C1 segment of cervical spinal cord (tissue), 14 donors: ENCODE measurements at places on chromosomes 13 and 19.
A peak's percentile ranks its signal among the peaks of the same experiment; 100 is the strongest.

- no peak for DNase-seq
Observed at GRCh38 chr13:38661010-38661675, 25.7 kb upstream of the FREM2 start.

GRCh38 chr13:42859760-42860159, 78.4 kb downstream of the FAM216B start:
- DNase-seq: no peak

- DNase-seq: no peak
Observed at GRCh38 chr19:16084067-16084685, 7.9 kb downstream of the TPM4 start.

DNA sequence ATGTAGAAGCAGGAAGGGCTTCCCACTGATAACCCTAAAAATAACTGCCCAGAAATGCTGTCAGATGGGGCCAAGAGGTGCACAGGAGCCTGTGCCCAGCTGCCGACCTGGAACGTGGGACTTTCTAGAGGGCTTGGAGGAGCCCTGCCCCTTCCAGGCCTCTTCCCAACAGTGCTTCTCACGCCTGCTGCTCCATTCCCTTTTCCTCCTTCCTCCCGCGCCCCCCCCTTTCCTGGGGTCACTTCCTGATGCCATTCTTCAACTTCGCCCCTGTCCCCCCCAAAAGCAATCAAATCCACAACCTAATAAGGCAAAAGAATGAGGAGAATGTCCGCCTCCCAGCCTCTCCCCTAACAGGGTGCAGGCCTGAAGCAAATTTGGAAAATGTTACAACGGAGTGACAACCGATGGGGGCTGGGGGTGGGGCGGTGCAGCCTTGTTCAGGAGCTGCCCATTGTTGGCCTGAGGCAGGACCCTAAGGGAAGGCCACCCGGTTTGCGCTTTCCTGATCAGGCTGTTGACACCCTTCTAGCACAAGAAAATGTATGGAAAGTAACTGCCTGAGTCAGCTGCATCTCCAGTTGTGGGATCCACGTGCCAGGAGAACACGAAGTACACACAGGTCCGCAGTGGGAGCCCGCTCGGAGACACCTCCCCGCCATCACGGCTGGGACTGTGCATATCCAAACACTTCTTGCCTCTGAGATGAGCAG, 18.7 kb downstream of the ACTN4 start:
- no peak for DNase-seq

GRCh38 chr13:43388282-43389034, 365.1 kb downstream of the DNAJC15 start:
- DNase-seq: no peak

- DNase-seq: no peak
Observed at GRCh38 chr19:28669804-28670203, 543.1 kb downstream of the UQCRFS1 start.

- DNase-seq: no peak
Observed at GRCh38 chr13:71924931-71925330, 57.9 kb upstream of the DACH1 start.

- DNase-seq: no peak
Observed at GRCh38 chr13:73307481-73307880, 248.7 kb downstream of the KLF5 start.

DNA sequence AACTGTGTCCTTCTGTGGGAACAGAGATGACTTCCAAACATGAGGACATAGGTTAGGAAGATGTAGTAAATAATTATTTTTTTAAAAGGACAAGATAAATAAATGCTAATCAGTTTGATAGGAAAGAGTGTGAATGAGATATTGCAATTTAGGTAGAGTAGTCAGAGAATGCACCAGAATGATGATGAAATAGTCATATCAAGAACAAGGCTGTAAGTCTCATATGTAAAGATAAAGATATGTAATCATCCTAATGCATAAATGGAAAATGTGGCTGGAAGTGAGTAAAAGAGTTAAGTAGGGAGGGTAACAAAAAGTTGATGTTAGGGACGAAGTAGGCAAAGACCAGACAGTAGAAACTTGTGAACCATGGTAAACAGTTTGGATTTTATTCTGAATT, 1041.7 kb upstream of the MIR17HG start:
- DNase-seq: no peak

- DNase-seq: no peak
Observed at GRCh38 chr19:31112158-31112557, 237.1 kb downstream of the TSHZ3 start.

- DNase-seq: no peak
Observed at GRCh38 chr13:27496536-27497273, 46.3 kb upstream of the MTIF3 start.

- no peak for DNase-seq
Observed at GRCh38 chr13:93797463-93797862, 570.9 kb downstream of the GPC6 start.

DNA sequence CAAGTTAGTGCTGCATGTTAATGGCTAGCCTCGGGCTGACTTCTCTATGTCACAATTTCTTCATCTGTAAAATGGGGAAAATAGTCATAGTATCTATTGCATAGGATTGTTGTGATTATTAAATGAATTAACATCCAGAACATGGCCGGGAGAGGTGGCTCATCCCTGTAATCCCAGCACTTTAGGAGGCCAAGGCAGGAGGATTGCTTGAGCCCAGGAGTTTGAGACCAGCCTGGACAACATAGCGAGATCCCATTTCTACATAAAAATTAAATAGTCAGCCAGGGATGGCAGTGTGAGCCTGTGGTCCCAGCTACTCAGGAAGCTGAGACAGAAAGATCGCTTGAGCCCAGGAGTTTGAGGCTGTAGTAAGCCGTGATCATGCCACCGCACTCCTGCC, 21.8 kb upstream of the FBL start:
- DNase-seq: no peak

- no peak for DNase-seq
Observed at GRCh38 chr13:51997641-51998330, 13.5 kb downstream of the ATP7B start.

DNA sequence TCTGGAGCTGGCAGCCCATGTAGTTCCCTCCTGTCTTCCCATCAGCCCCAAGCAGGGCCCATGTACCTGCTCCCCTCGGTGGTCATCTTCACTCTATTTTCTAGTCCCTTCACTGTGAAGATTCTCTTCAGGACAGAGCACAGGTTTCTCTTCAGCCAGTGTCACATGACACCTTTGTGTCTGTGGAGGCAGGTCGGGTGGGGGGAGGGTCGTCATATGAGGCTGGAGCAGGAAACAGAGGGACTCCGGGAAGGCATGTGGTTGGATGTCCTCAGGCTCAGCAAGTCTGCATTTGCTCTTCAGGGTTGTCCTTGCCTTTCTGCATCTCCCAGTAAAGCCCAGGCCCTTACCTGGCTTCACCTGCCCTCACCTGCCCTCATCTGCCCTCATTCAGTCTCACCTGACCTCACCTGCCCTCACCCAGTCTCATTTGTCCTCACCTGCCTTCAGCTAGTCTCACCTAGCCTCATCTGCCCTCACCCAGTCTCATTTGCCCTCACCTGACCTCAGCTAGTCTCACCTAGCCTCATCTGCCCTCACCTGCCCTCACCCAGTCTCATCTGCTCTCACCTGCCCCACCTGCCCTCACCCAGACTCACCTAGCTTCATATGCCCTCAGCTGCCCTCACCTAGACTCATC, 120.3 kb downstream of the ZDHHC20 start:
- no peak for DNase-seq

DNA sequence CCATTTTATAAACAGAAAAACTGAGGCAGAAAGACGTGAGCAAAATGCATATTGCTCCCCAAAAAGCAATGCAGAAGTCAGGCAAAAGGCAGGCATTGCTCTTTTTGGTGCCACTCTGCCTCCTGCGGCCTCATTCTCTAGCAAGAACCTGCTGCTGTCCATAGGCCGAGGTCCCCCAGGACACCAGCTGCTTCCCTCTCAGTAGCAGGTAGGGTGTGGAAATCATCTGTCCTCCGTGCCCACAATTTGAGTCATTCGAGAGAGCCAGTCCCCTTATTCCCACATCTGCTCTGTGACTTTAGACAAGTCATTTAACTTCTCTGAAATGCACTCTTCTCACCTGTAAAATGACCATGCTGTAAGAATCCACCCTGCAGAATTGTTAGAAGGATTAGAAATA, 50.0 kb downstream of the TNFRSF19 start:
- no peak for DNase-seq

DNA sequence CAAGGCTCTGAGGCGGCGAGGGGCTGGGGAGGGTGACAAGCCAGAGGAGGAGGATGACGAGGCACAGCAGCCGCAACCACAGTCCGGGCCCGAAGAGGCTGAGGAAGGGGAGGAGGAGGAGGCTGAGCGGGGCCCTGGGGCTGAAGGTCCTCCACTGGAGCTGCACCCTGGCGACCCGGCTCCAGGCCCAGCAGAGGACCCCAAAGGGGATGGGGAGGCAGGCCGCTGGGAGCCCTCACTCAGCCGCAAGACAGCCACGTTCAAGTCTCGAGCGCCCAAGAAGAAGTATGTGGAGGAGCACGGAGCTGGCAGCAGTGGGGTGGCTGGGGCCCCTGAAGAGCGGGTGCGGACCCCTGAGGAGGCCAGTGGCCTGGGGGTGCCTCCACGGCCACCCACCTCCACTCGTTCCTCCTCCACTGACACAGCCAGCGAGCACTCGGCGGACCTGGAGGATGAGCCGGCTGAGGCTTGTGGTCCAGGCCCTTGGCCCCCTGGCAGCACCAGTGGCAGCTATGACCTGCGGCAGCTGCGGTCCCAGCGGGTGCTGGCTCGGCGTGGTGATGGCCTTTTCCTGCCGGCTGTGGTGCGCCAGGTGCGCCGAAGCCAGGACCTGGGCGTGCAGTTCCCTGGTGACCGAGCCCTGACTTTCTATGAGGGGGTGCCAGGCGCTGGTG, 2.9 kb downstream of the CIC start:
- no peak for DNase-seq

GRCh38 chr13:80082396-80083080, 258.4 kb downstream of the SPRY2 start:
- no peak for DNase-seq

- DNase-seq: no peak
Observed at GRCh38 chr19:23345838-23346237, 49.4 kb downstream of the ZNF91 start.

- DNase-seq: no peak
Observed at GRCh38 chr13:107192289-107192688, 624.4 kb upstream of the ARGLU1 start.

DNA sequence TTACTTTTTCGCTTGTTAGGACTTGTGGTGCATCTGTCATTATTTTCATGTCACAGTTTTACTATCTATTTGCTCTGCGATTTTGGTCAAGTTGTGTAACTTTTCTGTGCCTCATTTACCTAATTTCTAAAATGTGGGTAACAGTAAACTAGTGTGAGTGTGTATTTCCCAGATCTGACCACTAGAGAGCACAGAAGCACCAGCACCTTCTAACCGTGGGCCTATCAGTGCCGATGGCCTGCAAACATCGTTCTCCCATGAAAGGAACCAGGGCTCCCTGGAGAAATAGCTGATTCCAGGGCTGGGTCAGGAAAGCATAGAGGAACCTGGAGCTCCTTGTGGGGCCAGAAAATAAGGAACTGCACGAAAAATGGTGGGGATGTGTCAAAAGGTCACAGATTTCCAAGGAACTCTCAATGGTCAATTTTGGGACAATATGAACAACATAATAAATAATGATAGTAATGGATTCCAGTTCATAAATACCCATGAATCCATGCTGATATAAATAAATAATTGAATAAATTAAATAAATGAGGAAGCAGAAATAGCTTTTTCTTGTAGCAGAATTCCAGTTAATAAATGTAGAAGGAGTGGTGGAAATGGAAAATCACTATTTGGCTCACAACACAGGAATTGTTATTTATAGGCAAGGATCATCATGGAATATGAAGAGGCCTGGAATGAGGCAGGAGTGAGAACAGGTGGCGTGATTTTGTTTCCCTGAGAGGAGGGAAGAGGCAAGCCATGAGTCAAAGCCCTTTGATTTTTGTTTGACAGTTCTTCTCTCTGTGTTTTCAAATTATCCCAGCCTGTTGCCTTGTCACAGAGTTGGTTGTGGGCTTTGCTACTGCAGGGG, 31.1 kb downstream of the CEACAM8 start:
- peak; percentile 7 for DNase-seq

GRCh38 chr19:18532168-18532890, 10.5 kb upstream of the ELL start:
- no peak for DNase-seq

DNA sequence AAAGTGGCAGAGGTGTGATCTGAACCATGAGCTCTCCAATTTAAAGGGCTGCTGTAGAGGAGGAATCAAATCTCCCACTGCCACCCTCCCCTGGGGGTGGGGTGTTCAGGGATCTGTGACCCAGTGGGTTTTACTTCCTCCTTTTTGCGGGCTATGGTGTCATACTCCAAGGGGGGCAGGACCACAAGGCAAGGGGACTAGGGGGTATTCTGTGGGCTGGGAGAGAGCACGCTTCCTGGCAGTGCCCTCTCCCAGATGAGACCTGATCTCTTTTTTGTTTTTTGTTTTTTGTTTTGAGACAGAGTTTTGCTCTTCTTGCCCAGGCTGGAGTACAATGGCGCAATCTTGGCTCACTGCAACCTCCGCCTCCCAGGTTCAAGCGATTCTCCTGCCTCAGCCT, 10.3 kb downstream of the PLD3 start:
- DNase-seq: no peak

- DNase-seq: no peak
Observed at GRCh38 chr19:49017666-49018351, 918 bp upstream of the LHB start.

GRCh38 chr13:29722415-29722814, 126.9 kb upstream of the SLC7A1 start:
- DNase-seq: no peak

GRCh38 chr19:19470579-19470978, 44.8 kb downstream of the TSSK6 start:
- DNase-seq: no peak

- DNase-seq: no peak
Observed at GRCh38 chr19:41753159-41753558, 2.2 kb upstream of the CEACAM6 start.

- DNase-seq: no peak
Observed at GRCh38 chr19:1074544-1075283, 7.7 kb downstream of the ARHGAP45 start.

DNA sequence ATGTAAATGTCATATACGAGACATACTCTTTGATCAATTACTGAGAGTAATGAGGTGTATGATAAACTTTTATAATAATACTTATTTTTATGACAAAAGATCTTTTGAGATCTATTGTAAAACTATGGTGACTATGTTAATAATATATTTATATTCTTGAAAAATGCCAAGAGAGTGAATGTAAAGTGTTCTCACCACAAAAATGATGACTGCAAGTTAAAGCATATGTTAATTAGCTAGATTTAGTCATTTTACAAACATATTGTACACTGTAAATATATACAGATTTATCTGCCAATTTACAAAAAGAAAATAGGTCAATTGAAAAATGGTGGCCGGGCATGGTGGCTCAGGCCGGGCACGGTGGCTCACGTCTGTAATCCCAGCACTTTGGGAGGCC, 81.0 kb downstream of the GPC6 start:
- no peak for DNase-seq

DNA sequence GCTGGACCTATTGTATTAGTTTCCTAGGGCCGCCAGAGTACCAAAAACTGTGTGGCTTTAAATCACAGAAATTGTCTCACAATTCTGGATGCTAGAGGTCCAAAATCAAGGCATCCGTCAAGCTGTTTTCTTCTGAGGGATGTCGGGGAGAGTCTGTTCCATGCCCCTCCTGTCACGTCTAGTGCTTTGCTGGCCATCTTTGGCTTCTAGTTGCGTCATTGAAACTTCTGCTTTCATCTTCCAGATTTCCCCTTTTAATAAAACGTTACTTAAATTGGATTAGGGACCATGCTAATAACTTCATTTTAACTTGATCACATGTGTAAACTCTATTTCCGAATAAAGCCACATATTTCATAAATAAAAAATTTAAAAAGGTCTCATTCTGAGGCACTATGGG, 47.5 kb downstream of the TRPM4 start:
- no peak for DNase-seq
